ENCODE measurements at places on chromosomes 3 and 15.

GRCh38 chr3:45978006-45978761 lies 17.4 kb downstream of the FYCO1 start:
- DNase-seq, result no peak

DNA sequence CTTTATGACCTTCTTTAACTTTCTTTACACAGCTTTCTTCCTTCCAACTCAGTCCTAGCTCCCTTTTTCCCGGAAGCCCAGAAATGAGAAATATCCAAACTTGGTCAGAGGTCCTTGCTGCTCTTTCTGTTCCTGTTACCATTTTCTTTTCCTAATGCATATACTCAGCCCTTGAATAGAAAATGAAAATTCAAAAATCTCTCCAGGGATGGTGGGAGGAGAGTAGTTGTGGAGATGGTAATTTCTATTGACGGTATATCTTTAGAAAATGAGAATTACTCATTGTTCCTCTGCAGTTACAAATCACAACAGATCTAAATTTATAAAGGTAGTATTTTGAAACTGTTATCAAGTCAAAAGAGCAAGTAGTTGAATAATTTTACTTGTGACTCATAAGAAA lies 255.1 kb downstream of the NEK10 start:
- no peak for DNase-seq

DNA sequence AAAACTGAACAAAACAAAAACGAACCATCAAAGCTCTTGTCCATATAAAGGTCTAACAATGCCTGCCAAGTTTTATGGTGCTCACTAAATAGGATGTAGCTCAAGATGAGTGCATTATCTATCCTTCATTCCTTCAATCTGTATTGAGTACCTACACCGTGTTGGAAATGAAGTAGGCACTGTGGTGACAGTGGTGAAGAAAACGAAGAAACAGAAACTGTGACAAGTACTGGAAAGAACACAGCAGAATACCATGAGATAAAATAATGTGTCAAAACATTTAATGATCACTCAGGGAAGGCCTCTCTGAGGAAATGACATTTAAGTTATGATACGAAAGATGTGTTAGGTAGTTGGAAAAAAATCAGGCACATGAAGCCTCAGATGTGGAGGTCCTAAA lies 36.2 kb downstream of the CBLB start:
- no peak for DNase-seq

DNA sequence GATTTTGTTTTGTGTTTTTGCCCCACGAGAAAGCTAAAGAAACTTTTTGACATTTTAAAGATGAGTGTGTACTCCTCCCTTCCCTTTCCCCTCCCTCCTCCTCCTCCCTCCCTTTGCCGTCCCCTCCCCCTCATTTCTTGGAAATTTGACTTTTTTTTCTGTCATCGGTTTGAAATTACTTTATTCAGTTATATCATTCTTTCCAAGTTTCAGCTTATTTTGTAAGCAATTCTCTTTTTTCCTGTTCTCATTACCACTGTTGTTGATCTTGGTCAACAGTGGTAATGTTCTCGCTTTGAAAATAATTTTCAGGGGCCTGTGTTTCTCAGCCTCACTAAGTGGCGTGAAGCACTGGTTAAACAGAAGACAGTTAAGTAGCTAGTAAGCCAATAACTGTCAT lies 178.4 kb downstream of the AKAP13 start:
- DNase-seq, result no peak
